ENCODE measurements at places on chromosomes 3 and 15.

GRCh38 chr15:31278061-31278445, 48.6 kb upstream of the KLF13 start:
- DNase-seq = no peak

GRCh38 chr3:146125951-146126350, 35.0 kb downstream of the PLOD2 start:
- no peak for DNase-seq

GRCh38 chr15:81752546-81752942, 293.3 kb downstream of the MEX3B start:
- DNase-seq = no peak

DNA sequence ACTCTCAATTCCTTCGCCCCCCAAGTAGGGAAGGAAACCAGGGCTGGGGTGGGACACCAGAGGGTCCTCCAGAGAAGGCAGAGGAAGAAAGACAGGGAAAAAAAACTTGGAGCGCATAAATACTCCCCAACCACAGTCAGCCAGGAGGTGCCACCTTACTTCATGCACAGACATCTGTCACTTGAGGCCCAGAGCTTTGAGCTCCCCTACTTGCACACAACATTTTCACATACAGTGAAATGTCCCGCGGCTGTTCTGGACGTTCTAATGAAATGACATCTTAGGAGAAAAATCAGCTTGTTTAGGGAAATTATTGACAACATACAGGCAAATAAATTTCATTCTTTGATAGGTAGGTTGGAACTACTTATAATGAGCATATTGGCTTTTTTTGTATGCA, 113.0 kb downstream of the LIPC start:
- DNase-seq = no peak

DNA sequence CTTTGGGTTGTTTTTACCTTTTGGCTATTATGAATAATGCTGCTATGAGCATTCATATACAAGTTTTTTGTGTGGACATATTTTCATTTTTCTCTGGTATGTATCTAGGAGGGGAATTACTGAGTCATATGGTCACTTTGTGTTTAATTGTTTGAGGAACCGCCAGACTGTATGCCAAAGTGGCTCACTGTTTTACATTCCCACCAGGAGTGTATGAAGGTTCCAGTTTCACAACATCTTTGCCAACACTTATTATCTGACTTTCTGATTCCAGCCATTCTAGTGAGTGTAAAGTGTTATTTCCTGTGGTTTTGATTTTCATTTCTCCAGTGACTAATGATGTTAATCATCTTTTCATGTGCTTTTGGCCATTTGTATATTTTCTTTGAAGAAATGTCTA, 51.8 kb downstream of the CMTM7 start:
- DNase-seq = no peak
